ENCODE measurements at places on chromosomes 1 and 21.

GRCh38 chr1:16960560-16961296 lies 19.7 kb downstream of the MFAP2 start:
- DNase-seq, result peak; percentile 86

DNA sequence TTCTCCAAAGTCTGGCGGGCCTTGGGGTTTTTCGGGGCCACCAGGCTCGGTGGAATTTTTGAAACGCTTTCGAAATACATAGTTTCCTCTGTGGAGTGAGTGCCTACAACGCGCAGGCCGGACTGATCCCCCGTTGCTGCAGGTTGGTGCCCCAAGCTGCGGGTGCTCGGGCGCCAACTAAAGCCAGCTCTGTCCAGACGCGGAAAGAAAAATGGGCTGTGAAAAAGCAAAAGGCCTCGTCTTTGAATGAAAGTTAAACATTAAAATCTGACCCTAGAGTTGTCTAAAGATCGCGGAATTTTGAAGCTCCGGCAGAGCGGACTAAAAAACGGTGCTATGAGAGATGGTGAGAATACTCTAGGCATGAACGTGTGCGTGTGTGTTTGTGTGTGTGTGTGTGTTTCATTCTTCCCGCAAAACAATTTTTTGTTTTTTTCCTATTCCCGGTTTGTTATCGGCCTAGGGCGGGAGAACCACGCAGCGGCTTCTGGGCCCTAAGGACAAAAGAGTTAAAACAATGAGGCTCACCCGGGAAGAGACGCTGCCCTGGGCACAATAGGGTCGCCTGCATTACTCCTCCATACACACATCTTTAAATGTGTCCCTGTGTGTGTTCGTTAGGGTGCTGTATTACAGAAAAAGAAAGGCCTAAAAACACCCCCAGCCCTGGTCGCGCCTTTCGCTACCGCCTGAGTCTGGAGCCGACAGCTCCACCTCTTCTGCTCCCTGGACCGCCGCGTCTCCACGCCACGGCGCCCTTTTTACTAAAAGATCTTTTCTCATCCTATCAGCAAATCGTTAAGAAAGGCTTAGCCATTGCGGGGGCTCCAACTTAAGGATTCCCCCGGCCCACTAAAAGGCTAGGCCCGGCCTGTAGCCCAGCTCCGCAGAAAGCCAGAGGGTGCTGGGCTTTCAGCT lies 3.2 kb downstream of the TBX15 start:
- DNase-seq, result no peak

GRCh38 chr1:204084247-204084772 lies 11.4 kb downstream of the SOX13 start:
- DNase-seq, result no peak

GRCh38 chr1:39214021-39214713 lies 9.7 kb downstream of the MACF1 start:
- DNase-seq, result no peak

GRCh38 chr1:231931846-231932454 lies 305.4 kb downstream of the DISC1 start:
- DNase-seq, result peak; percentile 41

GRCh38 chr1:111489604-111490003 lies 13.8 kb downstream of the ADORA3 start:
- peak; percentile 72 for DNase-seq

GRCh38 chr1:38872401-38873026 lies 634 bp downstream of the MYCBP start:
- peak; percentile 31 for DNase-seq

- no peak for DNase-seq
Observed at GRCh38 chr1:11792106-11792505, 13.7 kb downstream of the MTHFR start.

- no peak for DNase-seq
Observed at GRCh38 chr1:184910005-184910404, 64.3 kb downstream of the NIBAN1 start.

DNA sequence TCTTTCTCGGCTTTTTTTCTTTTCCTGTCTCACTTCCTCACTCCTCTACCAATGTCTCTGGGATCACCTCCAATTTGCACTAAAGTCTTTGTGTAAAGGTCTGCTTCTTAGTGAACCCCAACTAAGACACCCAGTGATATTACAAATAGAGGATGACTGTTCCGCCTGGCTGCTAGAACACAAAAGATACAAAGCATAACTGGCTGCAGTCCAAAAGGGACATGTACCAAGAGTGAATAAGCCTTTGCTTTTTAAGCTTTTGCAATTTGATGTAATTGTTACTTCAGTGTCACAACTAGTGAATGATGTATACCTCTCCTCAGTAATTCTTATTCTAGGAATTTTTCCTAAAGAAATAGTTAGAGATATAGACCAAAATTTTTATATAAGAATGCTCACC lies 82.8 kb upstream of the BEND5 start:
- no peak for DNase-seq

GRCh38 chr1:152964536-152964935 lies 5.9 kb upstream of the SPRR4 start:
- DNase-seq, result no peak

DNA sequence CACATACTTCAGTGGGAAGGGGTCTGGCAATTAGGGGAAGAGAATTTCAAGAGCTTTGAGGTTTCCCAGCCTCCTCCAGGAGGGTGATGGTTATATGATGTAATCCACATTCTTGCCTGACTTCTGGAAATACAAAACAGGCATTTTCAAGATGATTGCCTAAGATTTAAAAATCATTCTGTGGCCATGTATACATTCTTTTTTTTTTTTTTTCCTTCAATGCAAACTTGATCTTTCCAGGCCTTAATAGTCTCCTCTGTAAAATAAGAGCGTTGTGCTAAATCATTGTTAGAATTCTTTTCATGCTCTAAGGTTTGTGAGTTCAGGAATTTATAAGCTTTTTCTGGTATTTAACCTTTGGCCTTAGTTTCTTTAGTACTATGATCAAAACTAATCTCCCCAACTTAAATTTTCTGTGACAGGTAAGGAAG lies 192.3 kb upstream of the HMCN1 start:
- peak; percentile 26 for DNase-seq

DNA sequence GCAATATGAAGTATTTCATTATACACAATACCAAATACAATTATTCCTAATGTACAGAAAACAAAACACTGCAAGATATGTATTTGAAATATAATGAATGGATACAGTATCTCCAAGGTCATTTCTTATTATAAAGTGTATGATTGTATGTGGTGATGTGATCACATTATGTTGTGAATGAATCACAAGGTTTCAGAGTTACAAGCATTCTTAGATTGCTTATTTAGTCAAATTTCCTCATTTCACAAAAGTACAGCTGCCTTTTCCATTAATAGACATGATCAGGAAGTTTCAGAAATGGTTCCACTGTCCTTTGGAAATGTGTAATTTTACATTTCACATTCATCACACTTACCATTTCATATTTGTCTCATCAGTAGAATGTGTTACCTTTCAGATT lies 28.3 kb upstream of the NEK7 start:
- peak; percentile 27 for DNase-seq

- no peak for DNase-seq
Observed at GRCh38 chr1:158017800-158018595, 24.6 kb downstream of the KIRREL1 start.

DNA sequence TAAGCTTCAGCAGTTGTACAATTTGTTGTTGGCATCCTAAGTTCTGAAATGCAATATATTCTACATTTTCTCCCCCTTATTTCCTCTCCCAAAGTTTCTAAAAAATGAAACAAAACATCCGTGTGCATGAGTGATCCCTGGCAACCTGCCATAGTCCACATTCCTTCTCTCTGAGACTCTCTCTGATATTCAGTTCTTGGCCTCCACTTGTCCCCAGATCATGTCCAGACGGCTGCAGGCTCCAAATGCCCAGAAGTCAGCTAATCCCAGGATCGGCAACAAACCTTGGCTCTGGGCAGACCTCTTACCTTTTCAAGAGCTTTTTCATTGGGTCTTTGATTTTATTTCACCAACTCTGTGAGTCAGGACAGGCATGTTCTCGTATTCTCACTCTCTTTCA lies 187.8 kb downstream of the ETS2 start:
- no peak for DNase-seq

DNA sequence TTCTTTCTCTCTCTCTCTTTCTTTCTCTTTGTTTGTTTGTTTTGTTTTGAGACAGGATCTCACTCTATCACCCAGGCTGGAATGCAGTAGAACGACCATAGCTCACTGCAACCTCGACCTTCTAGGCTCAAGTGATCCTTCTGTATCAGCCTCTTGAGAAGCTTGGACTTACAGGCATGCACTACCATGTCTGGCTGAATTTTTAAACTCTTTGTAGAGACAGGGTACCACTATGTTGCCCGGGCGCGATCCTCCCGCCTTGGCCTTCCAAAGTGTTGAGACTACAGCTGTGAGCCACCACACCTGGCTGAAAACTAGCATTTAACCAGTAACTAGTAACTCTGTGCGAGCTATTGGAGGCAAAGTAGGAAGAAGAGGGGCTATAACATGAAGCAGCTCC lies 325.5 kb downstream of the ZP4 start:
- no peak for DNase-seq

DNA sequence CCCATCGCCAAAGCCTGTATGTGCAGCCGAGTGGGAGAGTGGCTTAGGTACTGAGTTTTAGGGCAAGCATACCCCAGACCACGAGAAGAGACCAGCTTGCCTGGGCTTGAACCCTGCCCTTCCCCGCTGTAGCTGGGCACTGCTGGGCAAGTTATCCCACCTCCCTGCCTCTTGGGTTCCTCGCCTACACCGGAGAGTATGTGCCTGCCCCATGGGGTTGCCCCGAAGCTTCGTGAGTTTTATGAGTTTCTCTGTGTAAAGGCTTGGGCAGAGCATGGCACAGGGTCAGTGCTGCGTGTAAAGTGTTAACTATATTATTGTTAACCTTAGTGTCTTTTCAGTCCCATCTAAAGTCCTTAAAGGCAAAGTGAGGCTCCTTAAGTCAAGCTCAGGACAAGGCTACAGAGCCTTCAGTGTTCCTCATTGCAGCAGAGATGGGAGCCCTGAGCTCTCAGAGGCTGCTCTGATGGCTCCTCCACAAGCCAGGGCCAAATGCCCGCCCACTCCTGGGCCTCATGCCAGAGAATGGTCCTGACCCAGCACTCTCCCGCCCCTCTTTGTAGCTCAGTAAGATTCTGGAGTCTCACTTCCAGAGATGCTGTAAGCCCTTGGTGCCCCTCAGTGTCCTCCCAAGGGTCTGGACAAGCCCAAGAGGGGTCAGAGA lies 37.0 kb upstream of the KCNA10 start:
- no peak for DNase-seq

DNA sequence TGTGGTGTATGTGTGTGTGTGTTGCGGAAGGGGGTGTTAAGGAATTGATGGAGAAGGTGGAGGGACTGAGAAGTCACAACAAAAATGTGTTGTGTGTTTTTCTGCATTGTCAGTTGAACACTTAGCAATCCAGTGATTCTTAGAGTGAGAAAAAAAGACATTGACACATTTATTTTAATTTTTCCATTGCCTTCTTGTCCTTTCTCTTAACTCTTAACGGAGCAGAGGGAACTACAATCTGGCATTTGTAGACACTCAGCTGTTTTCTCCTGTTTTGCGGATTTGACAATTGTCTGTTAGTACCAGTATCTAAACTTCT lies 725 bp downstream of the C1orf53 start:
- no peak for DNase-seq

DNA sequence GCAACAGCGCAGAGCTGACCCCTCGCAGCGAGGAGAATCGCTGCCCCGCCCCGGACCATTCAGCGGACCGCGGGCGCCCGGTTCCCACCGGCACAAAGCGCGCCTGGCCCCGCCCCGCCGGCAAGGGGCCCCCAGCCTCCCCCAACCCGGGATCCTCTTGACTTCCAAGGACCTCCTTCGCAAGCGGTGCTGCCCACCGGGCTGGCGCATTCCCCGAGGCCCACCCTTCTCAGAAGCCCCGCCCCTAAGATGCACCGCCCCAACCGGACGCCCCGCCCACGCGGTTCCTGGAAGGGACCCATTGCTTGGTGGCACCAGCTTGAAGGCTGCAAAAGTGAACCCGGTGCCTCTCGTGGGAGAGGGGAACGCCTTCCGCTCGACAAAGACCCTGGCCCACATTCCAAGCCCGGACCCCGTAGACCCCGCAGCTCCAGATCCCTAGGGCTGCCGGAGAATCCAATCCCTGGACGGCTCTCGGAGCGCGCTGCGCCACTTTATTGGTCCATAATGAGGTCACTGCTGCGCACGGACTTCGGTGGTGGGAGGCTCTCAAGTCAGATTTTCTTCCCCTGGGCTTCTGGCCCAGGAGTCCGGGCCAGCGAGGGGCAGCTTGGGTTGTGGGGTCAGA lies 2.0 kb downstream of the HES3 start:
- DNase-seq, result peak; percentile 38

GRCh38 chr1:93000751-93001175 lies 39.5 kb upstream of the DIPK1A start:
- DNase-seq, result no peak

DNA sequence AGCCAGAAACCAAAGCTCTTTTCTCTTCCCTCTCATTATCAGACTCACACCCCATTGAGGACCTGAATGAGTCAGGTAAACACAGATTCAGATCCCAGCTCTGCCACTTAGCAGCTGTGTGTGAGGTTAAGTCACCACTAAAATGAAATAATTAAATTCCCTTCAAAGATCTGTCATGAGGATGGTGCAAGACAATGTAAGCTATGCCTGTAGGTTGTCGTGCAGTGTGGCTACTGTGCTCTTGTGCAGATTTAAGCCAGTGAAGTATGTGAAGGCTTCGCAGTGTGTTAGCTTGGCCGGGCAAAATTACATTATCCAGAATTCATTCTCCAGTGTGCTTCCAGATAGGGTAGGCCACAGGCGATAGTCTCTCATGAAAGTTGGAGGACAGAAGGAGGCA lies 13.6 kb downstream of the UBL4B start:
- no peak for DNase-seq

DNA sequence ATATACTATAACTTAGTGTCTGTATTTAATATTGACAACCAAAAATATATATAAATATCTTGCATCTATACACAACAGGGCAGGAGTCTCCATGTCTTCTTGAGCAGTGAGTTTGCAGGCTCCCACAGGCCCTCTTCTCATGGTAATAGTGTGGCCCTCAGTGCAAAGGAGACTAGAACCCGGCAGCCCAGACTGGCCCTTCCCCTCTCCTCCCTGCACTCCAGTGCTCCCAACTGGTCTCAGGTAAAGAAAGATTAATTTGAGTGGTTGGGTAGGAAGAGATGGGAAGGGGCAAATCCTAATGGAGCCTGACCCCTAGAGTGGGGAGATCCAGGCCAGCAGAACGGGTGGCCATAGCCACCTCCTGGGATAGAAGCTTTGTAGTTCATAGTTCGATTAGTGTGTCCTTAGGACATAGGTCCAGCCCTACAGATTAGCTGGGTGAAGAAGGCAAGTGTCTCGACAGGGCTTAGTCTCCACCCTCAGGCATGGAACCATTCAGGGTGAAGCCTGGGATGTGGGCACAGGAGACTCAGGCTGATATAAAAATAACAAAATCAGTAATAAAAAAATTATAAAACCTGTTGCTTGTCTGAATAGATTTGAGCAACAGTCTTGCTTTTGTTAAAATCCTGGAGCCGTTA lies 32.3 kb downstream of the SLC2A1 start:
- no peak for DNase-seq

GRCh38 chr1:8424539-8425116 lies 106.7 kb downstream of the SLC45A1 start:
- DNase-seq, result peak; percentile 53

DNA sequence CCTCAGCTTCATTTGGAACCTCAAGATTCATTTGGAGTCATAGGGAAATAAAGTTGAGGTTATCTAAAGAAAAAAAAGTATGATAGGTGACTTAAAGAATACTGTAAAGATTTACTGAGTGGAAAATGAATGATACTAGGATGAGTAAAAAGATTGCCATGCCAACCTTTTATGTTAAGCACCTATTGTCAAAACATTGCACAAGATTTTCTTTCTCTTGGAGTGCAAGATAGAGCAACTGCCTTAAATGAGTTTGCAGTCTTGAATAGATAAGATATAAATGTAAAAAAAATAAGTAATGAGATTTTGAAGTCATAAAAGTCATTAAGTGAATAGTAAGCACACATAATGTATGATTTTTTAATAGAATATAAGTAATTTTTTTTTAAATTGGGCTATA lies 5.1 kb upstream of the ANGPTL1 start:
- no peak for DNase-seq

All from suppressor macrophage treated with lipopolysaccharide for 1 hour (primary cell).